NCI-H1417 (cell line): ENCODE measurements at places on chromosomes 7 and 10.

DNA sequence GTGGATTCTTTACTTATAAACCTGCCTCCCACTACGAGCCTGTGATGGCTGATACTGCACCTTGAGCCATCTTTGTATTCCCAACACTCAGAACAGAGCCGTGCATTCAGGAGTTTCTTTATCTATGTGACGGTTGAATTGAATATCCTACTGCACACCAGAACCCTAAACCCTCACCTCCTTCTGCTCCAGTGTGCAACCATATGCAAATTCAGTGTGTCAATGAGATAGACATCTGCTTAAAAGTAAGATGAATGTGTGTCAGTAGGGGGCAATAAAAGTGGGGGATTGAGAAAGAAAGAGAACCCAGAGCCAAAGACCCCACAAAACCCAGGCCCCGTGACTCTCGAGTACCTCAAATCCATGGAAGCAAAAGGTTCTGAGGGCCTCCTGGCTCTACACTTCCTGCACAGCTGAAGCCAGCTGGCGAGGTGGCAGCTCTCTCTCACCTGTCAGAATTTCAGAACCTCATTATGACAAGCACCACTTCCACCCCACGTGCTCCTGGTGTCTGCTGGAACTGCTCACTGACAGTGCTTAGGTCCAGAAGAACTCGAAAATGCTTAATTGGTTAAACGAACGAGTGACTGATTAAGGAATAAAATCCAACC is 143.3 kb upstream of the GPR26 start:
- DNase-seq, result no peak

DNA sequence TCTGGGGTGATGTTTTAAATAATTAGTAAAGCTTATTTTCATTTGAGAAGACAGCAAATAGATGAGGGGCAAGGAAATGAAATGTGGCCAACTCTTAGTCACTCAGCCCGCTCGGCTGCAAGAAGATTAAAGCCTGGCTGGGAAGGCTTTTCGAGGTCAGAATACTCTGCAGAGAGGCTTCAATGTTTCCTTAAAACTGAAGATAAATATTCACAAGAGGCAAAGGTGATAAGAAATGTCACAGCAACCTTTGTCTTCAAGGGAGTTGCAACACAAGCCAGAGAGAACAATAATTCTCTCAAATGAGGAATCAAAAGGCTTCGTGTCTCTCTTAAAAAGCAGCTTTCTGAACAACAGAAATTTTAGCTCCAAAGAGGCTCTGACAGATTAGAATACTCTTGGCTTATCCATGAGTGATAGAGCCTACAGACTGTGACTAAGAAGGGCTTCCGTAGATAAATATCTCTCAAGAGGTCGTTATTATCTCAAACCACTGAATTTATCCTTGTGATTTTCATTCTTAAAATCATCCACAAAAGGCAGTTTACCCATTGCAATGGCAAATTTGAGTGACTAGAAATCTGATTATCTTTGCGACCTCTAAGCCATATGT is 92.5 kb downstream of the KLF6 start:
- no peak for DNase-seq

DNA sequence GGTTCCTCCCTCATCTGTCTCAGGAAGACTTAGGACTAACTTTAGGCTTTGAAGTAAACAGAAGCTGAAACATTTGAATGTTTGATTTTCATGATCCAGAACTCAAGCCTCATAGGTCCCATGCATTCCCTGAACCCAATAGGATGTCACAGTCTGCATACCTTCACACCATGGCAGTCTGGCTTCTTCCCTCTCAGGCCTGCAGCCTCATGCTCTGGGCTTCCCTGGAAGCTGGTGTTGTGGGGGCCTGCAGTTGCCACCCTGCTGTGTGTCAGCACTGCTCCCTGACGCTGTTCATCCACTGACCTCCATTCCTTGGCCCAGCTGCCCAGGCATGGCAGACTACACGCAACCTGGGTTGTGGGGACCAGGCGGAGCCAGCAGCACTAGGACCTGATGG is 267.5 kb upstream of the KAT6B start:
- DNase-seq, result no peak

GRCh38 chr10:99345350-99345749 is 16.2 kb downstream of the CNNM1 start:
- DNase-seq, result no peak

DNA sequence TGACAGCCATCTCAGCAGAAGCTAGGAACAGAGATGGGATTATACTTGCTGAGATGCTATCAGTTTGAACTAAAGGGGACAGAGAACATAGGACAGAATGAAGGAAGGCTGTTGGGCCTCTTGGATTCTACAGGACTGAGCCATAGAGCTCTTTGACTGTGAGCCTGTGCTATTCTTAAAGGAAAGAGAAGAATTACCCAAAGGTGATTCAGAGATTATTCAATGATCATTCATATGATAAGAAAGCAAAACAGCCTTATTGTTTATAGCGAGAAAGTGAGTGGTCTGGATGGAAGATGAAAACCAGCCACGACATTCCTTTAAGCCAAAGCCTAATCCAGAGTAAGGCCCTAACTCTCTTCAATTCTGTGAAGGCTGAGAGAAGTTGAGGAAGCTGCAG is 69.7 kb upstream of the NEUROD6 start:
- no peak for DNase-seq

DNA sequence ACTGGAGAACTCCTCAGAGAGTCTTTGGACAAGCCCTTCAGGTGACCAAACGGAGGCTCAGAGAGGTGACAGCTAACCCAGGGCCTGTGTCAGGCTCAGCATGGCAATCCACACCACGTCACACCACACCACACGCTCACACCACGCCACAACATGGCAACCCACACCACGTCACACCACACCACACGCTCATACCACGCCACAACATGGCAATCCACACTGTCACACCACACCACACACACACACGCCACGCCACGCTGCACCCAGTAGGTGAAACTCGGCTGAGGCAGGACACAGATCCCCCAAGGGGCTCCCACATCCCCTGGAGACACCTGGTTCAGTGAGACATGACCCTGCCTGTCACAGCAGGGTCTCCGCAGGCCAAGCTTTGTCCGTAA is 107.3 kb downstream of the PDGFA start:
- no peak for DNase-seq

- DNase-seq, result no peak
These were observed 85.9 kb downstream of the CCNY start for GRCh38 chr10:35422228-35422627.

- peak; percentile 35 for DNase-seq
These were observed 101.4 kb upstream of the FAM133B start for GRCh38 chr7:92691578-92691977.

DNA sequence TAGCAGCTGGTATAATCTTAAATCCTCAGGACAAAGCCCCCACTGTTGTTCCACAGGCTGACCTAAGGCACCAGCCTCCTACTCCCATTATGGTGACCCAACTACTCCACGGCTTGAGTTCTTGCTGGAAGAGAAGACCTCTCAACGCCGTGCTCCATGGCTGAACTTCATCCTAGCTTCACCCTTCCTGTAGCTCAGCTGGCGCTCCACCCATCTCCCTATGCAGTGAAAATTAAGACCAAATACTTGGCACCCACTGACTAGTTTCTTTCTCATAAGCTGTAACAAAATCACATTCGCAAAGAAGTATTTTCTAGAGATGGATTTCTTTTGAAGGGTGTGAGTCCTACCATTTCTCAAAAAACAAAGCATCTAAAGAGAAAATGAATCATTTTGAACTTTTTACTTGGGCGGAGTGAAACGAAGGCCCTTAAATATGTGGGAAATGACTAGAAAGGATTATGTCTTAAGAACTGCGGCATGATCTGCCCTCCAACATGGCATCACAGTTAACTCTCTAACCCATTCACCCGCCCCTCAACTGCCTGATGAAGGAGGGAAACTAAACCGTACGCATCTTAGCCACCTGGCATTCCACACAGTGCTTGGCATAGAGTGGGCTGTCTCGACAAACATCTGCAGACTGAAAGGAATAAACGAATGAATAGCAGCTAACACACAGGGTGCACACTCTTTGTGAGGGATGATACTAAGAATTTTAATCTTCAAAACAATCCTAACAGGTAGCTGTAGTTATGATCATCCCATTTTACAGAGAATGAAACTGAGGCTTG is 32.7 kb downstream of the GFRA1 start:
- no peak for DNase-seq

DNA sequence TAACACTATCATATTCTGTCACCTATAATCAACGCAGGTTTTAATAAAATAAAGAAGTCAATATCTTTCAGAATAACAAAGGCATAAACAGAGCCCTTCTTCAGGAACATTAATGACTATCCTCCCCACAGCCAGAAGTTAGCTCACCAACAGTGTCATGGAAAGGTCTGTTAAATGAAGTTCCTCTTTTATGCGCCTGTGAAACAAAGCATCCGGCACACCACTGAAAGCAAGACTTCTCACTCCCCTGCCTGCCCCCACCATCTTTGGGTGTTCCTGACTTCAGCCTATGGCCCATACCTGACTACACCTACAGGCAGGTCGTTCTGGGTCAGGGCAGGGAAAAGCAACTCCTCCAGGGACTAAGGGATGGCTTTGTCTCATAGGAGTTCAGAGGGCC is 205.4 kb downstream of the FANK1 start:
- DNase-seq, result no peak

- no peak for DNase-seq
These were observed 102.3 kb upstream of the FAM171A1 start for GRCh38 chr10:15473396-15473767.

DNA sequence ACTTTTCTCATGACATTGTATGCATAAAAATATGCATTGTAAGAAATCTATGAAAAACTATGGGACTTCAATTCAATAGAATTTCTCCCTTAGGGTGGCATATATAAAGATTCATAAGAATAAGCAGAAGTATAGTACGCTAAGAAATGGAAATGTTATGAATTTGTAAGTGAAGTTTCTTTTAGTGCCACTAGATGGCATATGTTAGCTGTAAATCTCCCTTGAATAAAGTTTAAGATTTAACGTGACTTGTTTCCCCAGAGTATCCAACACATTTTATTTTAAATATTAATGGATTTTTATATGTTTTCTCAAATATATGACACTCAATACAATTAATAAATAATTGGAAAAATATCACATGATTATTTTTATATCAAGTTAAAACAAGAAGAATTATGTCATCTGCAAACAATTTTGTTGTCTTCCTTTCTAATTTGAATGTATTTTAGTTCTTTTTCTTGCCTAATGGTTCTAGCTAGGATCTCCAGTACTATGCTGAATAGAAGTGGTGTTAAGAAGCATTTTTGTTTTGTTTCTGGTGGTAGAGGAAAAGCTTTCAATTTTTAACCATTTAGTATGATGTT is 287.2 kb downstream of the HGF start:
- peak; percentile 62 for DNase-seq
